Activated naive CD4-positive, alpha-beta T cell (primary cell): ENCODE measurements at places on chromosomes 11 and 22.

- no peak for DNase-seq
These were observed 3.7 kb downstream of the PPM1F start for GRCh38 chr22:21948824-21949568.

DNA sequence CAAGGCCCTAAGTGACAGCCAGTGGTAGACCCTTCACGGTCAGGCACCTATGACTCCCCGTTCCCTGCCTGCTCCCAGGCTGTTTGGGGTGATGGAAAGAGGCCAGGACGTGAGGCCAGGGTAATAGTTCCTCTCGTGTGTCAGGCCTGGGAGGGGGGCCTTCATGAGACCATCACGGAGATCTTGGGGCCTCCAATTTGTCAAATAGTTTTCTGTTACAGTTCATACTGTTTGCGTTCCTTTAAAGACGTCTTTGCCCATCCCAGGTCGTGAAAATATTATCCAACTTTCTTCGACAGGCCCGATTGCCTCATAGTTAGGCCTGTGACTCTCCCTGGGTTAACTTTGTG is 62.2 kb upstream of the KCNQ1OT1 start:
- DNase-seq: no peak

DNA sequence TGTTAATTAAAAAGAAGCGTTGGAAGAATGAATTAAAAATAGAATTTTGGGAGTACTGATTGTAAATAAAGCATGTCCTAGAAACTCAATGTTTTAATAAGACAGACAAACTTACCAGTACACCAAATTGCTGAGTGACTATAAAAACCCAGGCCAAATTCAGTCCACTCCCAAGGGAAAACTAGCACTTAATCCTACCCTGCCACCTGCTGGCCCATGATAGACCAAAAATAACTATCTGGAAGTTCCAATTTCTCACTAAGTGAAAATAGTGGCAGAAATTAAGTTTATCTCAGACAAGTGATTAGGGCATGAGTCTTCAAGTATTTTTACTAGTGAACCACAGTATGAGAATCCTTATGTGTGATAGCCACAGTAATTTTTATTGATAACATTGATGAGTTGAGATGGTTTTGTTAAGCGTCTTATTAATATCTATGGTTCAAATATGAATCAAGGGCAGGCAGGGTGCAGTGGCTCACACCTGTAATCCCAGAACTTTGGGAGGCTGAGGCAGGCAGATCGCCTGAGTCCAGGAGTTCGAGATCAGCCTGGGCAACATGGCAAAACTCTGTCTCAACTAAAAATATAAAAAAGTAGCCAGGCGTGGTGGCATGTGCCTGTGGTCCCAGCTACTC is 9.8 kb upstream of the DDX10 start:
- DNase-seq: no peak

DNA sequence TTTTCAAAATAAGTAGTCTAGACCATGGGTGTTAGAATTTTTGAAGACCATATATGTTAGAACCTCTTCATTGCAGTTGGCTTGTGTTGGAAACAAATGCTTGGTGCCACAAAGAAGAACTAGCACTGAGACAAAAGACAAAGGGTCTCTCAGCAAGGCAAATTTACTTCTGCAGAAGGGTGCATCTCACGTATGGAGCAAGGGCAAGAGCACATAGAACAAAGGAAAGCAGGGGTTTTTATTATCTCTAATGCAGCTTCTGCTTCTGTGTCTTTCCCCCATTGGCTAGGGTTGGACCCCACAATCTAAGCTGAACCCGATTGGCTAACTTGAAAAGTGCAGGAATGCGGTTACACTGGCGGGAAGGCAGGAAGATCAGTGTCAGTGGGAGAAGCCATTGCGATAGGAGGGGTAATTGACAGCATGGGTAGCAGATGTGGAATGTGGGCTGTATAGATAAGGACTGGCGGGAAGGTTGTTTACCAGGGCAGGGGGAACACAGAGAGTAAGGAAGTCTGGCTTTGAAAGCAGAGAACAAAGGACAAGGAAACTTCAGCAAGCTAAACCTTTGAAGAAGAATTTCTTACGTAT is 9.2 kb upstream of the RBMXL2 start:
- DNase-seq: no peak
